ENCODE measurements at places on chromosomes 12 and 14.
A peak's percentile ranks its signal among the peaks of the same experiment; 100 is the strongest.

- DNase-seq = no peak
Measured at GRCh38 chr12:55226523-55226922, 5.7 kb downstream of the OR10A7 start.

DNA sequence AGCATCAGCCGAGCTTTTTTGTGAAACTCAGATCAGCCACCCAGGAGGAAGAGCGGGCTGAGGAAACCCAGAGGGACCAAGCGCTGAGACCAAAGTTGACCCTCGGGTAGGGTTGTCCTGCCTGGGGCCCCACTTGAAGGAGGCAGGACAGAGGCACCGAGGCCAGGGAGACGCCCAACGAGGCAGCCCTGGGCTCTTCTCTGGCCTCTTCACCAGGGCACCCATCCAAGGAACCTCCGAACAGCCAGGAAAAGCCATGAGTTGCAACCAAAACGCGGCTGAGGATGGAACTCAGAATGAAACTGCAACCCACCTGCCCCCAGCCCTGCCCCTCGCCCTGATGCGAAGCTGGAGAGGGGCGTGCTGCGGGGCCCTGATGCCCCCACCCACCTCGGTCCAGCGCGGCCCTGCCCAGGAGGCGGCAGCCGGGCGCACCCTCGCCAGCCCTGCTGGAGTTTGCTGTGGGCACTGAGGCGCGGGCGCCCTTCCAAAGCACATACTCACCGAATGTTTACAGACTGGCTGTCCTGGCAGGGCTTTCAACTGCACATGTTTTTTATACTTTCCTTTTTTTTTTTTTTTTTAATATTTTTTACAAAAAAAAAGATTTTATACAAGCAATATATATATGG, 41.9 kb downstream of the JDP2 start:
- peak; percentile 94 for DNase-seq

DNA sequence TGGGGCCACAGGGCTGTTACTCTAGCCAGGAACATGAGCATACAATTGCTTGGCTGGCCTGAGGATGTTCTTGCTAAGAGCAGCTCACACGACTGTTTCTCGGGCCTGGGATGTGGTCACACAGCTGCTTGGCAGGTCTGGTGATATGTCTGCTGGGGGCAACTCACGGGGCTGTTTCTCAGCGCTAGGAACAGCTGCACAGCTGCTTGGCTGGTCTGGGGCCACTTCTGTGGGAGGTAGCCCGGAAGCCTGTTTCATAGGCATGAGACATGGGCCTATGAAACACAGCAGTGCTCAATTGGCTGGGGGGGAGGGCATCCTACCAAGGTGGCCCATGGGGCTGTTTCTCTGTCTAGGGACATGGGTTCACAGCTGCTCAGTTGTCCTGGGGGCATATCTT, 73.4 kb upstream of the DDHD1 start:
- DNase-seq = no peak

DNA sequence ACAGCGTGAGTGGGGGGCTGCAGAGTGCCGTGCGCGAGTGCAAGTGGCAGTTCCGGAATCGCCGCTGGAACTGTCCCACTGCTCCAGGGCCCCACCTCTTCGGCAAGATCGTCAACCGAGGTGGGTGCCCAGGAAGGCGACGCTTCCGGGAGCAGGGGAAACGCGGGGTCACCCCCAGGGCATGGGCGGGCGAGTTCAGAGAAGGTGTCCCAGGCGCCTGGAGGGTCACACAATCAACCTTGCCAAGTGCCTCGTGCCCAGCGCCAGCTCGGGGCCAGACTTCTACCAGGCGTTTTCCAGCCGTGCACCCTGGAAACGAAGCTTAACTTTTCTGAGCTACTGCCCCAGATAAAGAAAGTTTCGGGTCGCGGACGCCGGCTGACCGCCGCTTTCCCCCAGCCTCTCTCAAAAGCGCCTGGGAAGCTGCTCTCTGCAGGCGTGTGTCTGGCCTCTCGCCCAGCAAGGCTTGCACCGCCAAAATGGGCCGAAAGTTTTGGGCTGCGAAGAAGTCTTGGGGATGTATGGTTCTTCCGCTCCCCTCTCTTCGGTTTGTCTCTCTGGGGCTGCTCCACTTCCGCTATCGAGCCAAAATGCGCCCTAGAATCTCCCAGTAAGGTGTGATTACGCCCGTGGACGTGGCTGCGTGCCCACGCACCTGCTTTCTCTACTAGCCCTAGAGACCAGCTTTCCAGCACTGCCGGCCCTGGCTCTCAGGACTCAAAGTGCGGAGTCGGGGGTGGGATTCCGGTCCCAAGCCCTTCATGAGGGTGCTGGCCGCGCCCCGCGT, 1.7 kb downstream of the WNT1 start:
- DNase-seq = no peak

DNA sequence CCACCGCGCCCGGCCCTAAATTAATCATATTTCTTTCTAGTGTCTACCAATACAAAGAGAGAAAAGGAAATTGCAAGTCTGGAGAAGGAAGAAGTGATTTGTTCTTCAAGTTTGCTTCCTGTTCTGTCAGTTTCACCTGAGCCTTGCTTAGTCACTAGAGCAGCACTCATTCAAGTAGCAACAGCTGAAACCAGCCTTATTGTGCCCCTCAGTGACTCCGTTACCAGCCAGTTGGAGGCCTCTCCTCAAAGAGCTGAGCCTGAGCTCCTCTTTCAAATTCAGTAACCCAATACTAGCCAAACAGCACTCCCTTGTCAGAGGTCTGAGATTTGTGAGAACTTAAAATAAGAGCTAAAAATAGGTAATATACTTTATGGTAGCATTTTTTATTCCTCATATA, 17.4 kb downstream of the PAWR start:
- no peak for DNase-seq

- no peak for DNase-seq
Measured at GRCh38 chr12:93847517-93848474, 170.6 kb downstream of the CRADD start.

- DNase-seq = no peak
Measured at GRCh38 chr12:108700833-108701541, 30.3 kb downstream of the CORO1C start.

- DNase-seq = no peak
Measured at GRCh38 chr14:77620222-77620870, 3.9 kb upstream of the SPTLC2 start.

DNA sequence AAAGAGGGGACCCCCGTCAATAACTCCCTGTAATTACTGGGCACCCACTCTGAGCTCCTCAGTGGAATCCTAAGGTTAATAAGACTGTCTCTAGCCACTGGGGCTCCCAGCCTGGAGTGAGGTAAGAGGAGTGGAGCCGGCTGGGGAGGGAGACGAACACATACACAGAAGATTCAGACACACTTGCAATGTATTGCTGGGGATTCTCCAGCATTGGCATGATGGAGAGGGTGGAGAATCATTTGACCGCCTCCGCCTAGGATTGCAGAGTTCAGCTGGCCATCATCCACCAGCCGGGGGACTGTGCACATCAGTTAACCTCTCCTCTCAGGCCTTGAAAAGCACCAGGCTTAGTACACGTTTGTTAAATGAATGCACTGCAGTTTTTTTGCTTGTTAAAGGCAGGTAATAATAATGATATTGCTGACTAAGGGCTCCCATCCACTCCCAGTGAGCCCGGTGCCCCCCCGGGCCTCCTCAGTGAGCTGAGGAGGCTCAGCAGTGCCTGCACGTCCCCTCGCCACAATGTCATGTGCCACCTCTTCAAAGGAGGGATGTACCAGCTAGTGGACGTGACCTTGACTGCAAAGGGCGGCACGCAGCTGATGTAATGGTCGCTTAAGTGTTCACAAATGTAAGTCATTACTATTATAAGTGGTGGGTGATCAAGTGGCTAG, 20.3 kb upstream of the FAIM2 start:
- no peak for DNase-seq

Data from pancreas (tissue), 10 donors.